ENCODE measurements at places on chromosomes 6 and 20.

DNA sequence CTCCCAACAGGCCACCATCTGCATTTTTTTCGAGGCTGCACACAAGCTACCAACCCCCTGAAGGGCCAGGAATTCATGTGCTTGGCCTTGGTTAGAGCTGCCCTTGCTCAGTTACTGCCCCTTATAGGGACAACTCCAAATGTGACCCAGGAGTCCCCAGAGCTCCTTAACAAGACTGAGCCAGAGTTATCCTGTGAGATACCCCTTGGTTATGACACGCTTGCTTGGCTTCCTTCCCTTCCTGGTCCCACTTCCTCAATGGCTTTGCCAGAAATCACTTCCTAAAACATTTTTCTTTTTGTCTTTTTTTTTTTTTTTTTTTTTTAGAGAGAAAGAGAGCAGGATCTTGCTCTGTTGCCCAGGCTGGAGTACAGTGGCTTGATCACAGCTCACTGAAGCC lies 8.9 kb downstream of the TREM1 start:
- no peak for DNase-seq

GRCh38 chr20:50790651-50791277 lies 4.1 kb upstream of the BCAS4 start:
- DNase-seq: peak; percentile 52

GRCh38 chr20:10876558-10876957 lies 202.8 kb upstream of the JAG1 start:
- peak; percentile 4 for DNase-seq

GRCh38 chr6:145761584-145761983 lies 26.3 kb upstream of the EPM2A start:
- no peak for DNase-seq

- no peak for DNase-seq
Measured at GRCh38 chr20:62918147-62918546, 8.2 kb downstream of the DIDO1 start.

DNA sequence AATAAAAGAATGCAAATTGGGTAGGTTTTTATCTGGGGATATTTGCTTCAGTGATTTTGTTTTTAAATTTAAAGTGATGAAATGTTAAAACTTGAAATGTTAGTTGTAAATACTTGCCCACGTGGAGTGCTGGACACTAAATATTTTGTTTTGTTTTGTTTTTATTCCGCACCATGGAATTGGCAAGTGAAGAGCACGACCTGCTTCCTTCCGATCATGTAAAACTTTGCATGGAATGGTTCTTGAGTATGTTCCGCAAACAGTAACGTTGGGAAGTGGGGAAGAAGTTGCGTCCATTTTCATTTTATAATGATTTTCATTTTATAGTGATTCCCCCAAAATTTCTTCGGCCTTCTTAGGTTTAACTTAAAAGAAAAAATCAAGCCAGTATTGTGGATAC lies 765 bp downstream of the IRAK1BP1 start:
- DNase-seq: no peak

DNA sequence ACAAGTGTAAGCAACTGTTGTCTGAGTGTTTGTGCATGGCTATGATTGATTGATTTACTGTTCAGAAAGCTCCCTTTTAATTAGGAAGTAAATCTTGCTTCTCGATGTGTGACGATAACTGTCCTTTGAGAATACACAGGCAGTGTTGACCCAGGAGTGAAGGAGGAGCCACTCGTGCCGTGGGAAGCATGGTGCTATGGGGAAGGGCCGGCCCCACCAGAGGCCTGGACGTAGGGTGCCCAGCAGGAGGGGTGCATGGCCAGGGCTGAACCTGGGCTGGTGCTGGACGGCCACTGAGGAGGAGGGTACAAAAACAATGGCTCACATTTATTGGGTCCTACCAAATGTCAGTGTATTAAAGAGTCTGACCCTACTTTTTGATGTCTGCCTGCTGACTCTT lies 60.7 kb downstream of the ANKRD60 start:
- DNase-seq: no peak

DNA sequence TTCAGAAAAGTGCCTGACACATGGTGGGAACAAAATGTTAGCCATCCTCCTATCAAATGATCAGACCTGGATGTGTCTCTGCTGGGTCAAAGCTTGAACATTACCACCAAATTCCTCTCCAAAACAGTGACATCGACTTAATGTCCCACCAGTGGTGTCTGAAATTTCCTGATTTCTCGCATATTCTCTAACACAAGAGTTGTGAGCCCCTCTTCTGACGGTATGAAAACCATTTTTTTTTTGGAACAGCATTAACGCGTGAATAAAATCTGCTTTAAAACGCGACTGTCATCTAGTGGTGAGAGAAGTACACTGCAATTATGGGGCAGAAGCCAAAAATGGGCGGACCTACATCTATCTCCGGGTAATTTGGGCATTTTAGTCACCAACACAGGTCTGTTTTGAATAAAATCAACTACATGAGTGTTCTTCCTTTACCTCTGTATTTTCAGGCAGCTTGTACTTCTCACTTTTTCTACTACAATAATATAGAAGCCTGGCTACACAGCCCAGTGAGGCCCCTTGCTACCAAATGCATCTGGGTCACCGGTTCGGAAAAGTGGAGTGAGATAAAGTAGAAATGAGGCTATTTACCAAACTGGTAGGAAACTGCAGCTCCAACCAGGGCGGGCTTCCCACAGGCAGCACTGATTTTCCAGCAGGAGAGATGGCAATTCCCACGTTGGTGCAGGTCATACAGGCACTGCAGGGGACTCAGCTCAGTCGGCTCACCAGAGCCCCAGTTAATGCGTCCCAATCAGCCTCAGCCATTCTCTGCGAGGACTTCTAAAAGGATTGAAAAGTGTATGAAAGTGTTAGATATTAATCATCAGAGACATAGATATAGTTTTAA lies 27.4 kb downstream of the MGME1 start:
- peak; percentile 40 for DNase-seq

DNA sequence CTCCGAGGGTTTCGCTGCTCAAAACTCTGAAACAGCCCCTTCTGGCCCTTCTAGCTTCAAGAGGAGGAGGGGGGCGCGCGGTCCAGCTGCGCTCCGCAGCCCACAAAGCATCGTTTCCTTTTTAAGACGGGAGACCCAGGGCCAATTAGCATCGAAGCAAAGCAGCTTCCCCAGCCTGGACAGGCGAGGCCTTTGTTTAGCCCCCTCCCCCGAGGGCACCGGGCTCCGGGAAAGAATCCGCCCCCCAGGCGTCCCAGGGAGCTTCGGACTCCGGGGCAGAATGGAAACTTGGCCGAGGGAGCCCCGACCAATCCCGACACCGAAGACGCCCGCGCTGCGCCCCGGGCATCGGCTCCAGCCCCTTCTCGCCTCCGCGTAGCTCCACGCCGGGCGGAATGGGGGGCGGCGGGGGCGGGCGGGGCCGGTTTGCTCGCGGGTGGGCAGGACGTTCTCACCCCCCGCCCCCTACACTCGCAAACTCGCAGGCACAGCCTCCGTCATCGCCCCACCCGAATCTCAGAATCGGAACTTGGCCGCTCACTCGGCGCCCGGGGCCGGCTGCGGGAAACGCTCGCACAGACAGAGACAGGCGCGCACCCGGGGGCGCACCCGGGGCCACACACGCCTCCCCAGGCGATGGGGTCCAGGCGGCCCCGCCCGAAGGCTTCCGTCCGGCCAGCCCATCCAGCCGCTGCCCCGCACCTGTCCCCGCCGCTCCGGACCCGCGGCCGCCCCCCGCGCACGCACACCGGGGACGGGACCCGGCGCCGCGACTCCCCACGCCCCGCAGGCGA lies 628 bp downstream of the NKAIN4 start:
- DNase-seq: no peak

DNA sequence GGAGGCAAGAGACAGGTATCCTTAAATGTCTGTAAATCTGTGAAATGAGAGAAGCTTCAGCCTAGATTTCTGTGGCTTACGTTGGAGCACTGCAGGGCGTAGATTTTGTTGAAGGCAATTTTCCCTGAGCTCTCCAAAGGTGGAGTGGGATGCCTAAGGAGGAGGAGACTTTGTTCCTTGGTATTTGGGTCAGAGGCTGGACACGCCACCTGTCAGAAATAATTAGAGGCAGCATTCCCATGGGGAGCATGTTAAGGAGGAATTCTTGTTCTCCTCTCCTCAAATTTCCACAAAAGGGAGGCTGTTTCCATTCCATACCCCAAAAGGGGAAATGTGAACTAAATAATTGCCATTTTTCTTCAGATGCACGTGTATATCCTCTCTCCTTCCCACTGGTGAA lies 11.1 kb upstream of the SCGN start:
- no peak for DNase-seq
